Spleen (tissue), 13 donors: ENCODE measurements at places on chromosomes 2 and 18. TPM values are rescaled to one million over a fixed set of nuclear protein-coding genes. Genes with fewer than 3 reads are reported as not detected.

DNA sequence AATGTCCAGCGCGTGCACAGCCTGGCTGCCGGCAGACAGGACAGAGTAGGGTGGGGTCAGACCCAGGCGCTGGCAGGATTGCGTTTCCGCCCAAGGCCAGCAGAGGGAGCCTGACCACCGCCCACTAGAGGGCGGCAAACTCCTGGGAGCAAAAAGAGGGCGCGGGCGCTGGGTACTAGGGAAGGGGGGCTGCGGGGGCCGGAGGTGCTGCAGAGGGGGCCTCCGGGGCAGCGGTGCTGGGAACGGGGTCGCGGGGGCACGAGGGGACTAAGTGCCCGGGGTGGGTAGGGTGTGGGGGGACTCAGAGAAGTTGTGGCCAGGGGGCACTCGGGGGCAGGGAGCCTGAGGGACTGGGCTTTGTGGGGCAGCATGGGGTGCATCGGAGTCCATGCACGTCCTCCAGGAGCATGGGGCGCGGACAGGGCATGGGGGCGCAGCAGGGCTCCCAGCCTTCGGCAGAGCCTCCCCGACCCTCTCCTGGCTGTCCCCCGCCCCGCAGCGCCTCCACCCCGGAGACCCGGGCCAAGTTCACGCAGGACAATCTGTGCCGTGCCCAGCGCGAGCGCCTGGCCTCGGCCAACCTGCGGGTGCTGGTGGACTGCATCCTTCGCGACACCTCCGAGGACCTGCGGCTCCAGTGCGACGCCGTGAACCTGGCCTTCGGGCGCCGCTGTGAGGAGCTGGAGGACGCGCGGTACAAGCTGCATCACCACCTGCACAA lies 3.2 kb downstream of the TEKT4 start:
- peak; percentile 83 for DNase-seq

Gene IL1F10
- not detected for total RNA-seq

Gene EFHD1
- total RNA-seq: 96.2 TPM

Gene KCNG2
- not detected for total RNA-seq

DNA sequence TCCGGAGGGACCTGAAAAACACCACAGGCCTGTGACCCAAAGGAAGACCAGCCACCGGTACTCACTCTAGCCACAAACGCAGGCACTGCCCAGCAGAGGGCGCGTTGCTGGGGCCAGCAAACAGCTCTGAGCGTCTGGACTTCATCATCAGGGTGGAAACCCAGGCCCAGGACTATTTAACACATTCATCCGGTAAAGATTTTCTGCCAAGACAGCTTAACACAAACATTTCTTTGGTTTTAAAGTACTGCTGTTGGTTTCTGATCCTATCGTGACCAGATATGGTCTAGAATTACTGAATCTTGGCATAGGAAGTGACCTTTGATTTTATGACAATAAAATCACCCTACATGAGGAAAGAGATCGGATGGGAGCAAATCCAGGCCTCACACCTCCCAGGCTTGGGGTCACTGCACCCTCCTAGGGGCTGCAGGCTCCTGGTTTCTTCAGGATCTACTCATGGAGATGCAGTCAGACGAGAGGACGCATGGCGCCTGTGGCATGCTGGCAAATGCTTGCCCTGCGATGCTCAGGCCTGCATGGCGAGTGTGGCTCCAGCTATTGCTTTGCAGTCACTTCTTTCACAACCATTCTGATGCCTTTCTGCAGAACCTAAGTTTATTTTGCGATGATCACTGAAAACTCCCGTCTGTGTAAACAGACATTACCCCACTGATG lies 130.4 kb downstream of the COL4A4 start:
- peak; percentile 76 for DNase-seq
